Foreskin keratinocyte (primary cell): ENCODE measurements at places on chromosomes 6 and 20. TPM values are rescaled to one million over a fixed set of nuclear protein-coding genes. Genes with fewer than 3 reads are reported as not detected.

DNA sequence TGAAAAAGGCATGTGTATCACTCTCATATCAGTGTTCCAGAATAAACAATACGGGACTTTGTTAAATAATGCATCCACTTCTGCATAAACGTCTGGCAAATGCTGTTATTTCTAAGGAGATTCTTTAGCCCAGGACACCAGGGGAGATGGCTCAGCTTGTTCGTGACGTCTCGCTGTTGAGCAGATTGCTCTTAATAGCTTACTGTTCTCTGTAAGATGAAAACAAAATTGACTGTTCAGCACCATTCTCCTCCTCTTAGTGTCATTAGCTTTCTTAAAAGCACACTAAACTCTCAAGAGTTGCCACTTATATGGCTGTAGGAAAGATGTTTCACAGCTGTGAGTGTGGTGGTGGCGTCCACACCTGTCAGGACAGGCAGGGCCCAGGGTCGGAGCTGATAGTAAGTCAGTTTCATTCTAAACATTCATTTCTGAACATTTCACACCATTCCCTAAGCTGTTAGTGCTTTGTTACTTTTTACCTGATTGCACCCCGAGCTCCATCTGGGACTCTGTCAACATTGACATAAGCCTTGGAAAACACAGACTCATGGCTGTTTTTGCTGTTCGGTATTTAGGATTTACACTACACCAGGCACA lies 132.1 kb downstream of the ZDHHC14 start:
- no peak for DNase-seq

DNA sequence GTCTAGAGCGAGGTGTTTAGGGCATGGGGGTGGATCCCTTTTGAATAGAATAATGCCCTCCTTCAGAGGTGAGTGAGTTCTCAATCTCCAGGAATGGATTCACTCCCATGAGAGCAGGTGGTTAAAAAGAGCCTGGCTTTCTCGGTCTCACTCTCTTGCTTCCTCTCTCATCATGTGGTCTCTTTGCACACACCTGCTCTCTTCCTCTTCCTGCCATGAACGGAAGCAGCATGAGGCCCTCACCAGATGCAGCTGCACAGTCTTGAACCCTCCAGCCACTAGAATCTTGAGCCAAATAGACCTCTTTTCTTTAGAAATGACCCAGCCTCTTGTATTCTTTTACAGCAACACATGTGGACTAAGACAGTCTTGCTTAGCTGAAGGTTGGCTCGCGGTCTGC lies 119.3 kb downstream of the BMP7 start:
- DNase-seq, result no peak

- no peak for DNase-seq
These were observed 25.8 kb upstream of the RPP40 start for GRCh38 chr6:5029609-5030008.

GRCh38 chr20:34262488-34263288 lies 21.5 kb downstream of the ASIP start:
- DNase-seq, result no peak

- no peak for DNase-seq
These were observed 394.7 kb downstream of the THBS2 start for GRCh38 chr6:168858926-168859325.

- no peak for DNase-seq
These were observed 76.1 kb downstream of the HIVEP2 start for GRCh38 chr6:142868917-142869316.

DNA sequence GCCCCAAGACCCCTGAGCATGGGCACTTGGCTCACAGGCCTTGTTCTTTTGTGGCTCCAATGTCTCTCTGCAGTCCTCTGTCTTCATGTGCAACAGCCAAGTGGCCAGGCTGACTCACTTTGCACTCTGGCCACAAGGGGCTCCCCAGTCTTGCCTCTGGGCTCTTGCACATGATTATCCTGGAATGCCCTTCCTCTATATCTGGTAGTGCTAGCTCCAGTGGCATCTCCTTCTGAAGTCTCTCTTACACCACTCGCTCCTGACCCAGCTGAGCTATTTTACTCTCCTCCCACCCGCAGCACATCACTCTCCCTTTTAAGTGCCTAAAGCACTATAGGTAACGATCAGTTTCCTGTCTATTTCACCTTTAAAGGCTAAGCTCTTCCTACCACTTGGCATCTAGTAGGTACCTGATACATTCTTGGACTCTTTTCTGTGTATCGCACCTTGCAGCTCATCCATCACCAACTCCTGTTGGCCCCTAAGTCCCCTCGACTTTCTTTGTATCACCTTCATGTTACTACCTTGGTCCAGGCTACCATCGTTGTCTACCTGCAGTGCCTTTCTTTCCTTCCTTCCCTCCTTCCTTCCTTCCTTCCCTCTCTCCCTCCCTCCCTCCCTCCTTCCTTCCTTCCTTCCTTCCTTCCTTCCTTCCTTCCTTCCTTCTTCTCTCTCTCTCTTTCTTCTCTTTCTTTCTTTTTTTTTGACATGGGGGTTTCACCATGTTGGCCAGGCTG lies 211.9 kb upstream of the RNF24 start:
- DNase-seq, result no peak

- no peak for DNase-seq
These were observed 917.7 kb downstream of the PHF3 start for GRCh38 chr6:64553249-64553786.

DNA sequence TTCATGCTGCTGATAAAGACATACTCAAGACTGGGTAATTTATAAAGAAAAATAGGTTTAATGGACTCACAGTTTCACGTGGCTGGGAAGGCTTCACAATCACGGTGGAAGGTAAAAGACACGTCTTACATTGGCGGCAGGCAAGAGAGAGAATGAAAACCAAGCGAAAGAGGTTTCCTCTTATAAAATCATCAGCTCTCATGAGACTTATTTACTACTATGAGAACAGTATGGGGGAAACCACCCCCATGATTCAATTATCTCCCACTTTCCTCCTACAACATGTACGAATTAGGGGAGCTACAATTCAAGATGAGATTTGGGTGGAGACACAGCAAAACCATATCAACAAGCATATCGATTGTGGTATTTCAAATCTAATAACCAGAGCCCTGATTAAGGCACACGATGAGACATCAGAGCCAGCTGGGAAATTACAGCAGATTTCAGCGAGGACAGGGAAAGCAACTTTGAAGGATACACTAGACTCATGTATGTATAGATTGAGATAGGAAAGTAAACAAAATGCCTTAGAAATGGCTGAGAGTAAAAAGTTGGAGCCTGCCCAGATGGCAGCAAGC lies 129.8 kb upstream of the GJE1 start:
- no peak for DNase-seq

- DNase-seq, result peak; percentile 92
These were observed 12.2 kb upstream of the DSTN start for GRCh38 chr20:17557675-17558006.

DNA sequence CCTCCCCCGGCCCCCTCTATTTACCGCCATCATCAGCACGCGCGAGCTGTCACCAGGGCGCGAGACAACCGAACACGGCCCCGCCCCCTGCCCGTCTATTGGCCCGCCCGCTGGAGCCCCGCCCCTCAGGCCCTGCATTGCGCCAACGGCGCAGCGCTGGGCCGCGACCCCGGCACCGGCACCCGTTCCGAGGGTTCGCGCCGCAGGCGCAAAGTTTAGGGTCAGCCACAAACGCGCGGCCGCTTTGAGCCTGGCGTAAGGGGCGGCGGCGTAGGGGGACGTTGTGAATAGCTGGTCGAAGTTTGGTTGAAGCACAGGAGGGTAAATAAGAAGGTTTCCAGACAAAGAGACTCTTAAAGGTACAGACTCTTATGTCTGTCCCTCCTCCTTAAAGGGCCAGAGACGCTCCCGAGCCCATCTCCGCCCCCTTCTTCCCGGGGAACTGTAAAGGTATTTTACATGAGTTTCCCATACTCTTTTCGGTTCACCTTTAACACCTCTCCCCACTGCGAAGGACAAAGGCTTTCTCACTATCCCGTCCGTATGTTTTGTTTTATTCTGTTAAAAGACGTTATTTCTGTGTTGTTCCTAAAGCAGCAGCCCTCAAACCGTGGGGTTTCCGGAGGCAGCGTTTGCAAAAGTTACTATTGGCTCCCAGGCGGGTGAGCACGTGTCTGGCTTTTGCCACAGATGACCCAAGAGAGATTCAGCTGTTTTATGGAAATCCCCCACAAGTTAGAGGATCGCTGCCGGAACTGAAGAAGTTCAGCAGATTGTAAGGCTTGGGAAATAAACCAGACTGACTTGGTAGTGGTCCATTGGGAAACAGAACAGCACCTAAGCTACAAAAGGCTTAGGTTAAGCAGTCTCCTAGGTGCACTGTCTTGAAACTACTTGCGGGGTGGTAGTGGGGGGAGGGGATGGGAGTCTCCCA lies at the start of gene USP49:
Gene USP49 (minus strand): TSS at position 76 of the 934 bp plus-strand sequence. CDS start 88,392 bp downstream, outside the sequence.
- peak; percentile 70 for DNase-seq

DNA sequence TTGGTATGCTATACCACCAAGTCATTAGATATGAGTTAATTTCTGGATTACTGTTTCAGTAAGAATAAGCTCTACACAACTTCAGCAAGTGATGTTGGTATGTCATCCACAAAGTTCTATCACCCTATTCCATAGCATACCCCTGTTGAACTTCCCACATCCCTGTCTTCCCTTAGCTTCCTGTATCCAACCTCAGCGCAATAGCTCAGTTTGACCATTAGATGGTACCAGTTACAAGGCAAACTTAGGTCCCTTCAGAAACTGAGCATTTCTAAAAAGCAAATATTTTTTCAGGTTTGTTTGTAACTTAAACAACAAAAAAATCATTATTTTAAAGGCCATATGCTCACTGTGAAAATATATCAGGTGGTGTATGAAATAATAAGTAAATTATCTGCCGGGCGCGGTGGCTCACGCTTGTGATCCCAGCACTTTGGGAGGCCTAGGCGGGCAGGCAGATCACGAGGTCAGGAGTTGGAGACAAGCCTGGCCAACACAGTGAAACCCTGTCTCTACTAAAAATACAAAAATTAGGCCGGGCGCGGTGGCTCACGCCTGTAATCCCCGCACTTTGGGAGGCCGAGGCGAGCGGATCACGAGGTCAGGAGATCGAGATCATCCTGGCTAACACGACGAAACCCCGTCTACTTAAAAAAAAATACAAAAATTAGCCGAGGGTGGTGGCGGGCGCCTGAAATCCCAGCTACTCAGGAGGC lies 8.8 kb upstream of the MOG start:
- no peak for DNase-seq

DNA sequence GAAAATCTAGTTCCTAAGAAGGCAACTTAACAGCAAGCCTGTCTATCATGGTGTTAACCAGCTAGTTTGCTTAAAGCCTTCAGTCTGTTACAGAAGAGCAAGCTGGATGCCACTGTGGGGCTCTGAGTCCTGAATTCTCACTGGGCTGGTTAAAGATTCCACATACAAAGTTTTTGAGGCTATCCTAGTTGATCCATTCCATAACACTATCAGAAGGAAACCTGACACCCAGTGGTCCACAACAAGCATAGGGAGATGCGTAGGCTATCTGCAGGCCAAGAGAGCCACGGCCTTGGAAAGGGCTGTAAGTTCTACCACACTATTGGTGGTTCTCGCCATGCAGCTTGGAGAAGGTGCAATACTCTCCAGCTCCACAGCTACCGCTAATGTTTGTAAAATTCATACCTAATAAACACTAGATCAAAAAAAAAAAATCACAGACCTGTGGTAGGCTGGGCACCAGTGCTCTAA lies 420 bp upstream of the MCCD1 start:
- DNase-seq, result no peak

DNA sequence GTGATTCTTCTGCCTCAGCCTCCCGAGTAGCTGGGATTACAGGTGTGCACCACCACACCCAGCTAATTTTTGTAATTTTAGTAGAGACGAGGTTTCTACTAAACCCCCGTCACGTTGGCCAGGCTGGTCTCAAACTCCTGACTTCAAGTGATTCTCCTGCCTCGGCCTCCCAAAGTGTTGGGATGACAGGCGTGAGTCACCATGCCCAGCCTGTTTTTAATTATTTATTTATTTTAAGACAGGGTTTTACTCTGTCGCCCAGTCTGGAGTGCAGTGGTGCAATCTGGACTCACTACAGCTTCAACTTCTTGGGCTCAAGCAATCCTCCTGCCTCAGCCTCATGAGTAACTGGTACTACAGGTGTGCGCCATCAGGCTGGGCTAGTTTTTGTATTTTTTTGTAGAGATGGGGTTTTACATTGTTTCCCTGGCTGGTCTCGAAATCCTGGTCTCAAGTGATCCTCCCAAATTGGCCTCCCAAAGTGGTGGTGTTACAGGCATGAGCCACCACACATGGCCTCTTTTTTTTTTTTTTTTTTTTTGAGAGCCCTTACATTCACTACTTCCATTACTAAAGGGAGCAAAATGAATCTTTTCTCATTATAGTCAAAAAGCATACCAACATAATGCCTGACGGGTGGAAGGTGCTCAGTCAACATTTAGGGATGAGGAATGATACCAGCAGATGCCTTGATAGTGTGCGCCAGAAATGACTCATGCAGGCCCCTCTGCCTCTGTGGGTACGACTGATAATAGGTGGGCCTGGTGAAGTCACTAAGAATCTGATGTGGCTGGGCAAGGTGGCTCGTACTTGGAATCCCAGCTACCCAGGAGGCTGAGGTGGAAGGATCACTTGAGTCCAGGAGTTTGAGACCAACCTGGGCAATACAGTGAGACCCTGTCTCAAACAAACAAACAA lies 17.8 kb upstream of the RALGAPB start:
- no peak for DNase-seq

GRCh38 chr20:43189554-43190331 lies at the start of gene PTPRT:
TSS of gene PTPRT (minus strand) at chr20:43189906. CDS start at chr20:43189733, 173 bp downstream.
- DNase-seq, result no peak

DNA sequence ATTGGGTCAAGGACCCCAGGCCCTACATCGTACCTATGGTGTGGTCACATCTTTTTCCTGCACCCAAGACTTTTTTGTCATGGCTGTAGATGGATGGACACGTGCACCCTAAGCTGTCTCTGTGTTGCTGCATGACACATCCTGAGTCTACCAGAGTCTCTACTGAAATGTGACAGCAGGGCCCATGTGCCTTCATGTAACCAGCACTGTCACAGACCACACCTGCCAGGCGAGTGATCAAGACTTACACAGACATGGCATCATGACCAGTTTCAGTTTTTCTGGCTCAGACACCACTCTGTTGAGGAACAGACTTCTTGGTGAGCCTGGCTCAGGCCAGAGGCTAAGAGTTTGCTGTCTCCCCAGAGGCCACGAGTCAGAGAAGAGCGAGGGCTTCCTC lies 7.6 kb downstream of the PRND start:
- DNase-seq, result no peak

- DNase-seq, result no peak
These were observed 34.0 kb downstream of the EYA2 start for GRCh38 chr20:46928580-46929132.

The RNF39 gene
- 4.6 and 5.3 TPM in 2 replicates for polyA plus RNA-seq

The CDH4 gene
- 5.9 and 7.3 TPM in 2 replicates for polyA plus RNA-seq

The FOXC1 gene
- polyA plus RNA-seq, result 1.7 and 3.0 TPM in 2 replicates

The PEX7 gene
- 6.5 and 7.1 TPM in 2 replicates for polyA plus RNA-seq

The PTGIS gene
- polyA plus RNA-seq, result not detected in 2 replicates

The PROKR2 gene
- not detected in 2 replicates for polyA plus RNA-seq

The HSPA1L gene
- polyA plus RNA-seq, result 0.30 and 0.57 TPM in 2 replicates

The HCK gene
- not detected in 2 replicates for polyA plus RNA-seq
